ENCODE measurements at places on chromosomes 5 and 9.

DNA sequence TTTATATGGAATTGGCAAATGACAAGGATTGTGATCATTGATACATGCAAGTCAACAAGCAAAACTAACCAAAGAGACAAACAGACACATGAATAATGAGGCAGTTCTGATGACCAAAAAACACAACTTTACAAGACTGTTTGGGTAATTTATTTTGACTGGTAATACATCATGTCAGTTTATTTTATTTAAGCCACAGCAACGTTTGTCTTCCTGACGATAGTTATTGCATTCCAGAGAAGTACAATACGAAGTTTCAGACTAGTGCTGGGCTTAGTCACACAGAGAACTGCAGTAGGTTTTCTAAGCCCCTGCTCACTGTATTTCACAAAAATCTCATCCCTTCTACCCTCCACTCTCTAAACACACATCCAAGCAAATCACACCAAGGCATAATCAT, 514.2 kb downstream of the RAB3C start:
- no peak for DNase-seq

DNA sequence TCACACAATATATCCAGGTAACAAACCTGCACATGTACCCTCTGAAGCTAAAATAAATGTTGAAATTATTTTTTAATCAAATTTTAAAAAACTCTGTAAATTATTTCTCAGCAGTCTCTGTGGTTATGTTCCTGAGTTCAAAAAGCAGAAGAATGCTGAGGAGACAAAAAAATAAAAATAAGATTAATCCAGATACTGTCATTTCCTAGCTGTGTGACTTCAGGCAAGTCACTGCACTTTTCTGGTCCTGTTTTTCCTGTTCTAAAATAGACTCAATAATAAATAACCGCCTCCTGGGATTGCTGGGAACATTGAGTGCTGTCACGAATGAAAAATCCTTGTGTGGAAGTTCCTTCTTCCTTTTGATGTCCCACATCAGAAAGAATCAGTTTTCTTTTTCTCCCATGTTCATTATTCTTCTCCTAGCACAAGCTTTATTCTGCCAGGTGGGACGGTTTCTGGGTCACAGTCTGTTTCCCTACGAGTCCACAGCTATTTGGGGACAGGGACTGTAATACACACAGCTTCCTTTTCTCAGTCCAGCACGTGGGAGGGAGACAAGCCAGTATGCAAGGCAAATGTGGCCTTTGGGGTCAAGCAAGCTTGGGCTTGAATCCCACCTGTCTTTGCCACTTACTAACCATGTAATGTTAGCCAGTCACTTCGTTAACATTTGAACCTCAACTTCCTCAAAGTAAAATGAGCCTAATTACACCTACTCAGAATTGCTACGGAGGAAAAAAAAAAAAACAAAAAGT, 156.9 kb downstream of the TRIM32 start:
- DNase-seq = no peak

DNA sequence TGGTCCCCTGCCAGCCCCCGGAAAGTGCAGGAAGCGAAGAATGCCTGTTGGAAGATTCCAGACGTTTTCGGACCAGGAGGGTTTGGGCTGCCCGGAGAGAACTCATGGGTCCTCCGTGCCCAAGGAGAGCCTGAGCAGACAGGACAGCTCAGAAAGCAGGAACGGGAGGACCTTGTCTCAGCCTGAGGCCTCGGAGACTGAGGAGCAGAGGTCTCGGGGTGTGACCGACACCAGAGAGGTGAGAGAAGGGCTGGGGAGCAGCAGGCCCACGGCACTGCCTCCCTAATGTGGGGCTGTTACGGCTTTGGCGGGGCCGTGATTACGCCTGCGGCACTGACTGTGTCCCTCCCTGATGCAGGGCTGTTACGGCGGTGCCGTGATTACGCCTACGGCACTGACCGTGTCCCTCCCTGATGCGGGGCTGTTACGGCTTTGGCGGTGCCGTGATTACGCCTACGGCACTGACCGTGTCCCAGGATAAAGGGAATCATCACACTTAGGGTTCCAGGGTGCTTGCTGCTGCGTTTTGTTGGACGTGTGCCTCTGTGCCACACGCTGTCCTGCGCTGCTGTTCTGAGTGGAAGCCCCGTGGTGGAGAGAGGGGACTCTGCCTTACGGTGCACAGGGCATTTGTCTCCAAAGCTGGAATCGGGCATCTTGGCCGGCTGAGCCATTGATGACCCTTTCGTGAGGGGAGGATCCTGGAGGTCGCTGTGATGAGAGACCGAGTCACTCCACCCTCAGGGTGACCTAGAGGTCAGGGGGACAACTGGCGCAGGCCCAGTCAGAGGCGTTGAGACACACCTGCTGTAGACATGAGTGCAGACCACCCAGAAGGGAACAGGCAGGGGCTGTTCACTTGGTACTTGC, 25.7 kb downstream of the CEP72 start:
- no peak for DNase-seq

DNA sequence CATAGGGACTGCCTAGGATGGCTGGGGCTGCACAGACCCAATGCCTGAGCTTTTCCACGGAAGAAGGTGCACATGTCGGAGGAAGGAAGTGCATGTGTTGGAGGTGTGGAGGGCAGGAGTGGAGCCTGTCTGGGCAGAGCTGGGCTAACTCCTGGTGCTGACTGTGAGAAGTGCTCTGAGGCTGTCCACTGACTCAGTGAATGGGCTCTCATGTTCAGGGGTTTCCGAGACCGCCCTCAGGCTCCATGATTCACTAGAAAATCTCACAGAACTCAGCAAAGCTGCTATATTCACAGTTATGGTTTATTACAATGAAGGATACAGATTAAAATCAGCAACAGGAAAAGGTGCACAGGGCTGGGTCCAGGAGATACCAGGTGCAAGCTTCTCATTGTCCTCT, 37.2 kb downstream of the NTNG2 start:
- DNase-seq = no peak

- DNase-seq = no peak
Measured at GRCh38 chr5:152477536-152477935, 72.5 kb upstream of the NMUR2 start.

Measured in stimulated activated CD8-positive, alpha-beta memory T cell treated with anti-CD3 and anti-CD28 coated beads, Interleukin-7, amount 100 ng/mL, for 1 hour (primary cell).